ENCODE measurements at places on chromosomes 3 and 15. TPM values are rescaled to one million over a fixed set of nuclear protein-coding genes. Genes with fewer than 3 reads are reported as not detected.
A peak's percentile ranks its signal among the peaks of the same experiment; 100 is the strongest.

Gene GP5
- 0.07 TPM for total RNA-seq

DNA sequence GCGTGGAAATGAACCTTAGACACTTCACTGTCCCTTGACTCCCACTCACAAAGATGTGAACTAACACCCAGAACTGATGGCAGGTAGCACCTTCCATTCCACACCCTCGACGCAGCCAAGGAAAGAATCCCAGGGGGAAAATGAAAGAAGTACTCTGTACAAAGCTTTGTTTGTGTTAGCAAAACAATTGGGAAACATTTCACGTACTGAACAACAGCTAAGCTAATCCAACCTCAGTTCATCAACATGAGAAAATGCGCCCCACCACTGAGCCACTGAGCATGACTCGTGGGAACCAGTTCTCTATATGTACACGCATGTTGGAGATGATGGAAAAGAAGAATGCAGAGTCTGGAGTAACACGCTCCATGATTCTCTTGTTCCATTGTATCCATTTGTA lies 32.0 kb downstream of the CORO2B start:
- H3K4me1 ChIP-seq, result peaks cover 36% of the 10 kb centered on the region
- no peak for DNase-seq
- peaks cover 5% of the 10 kb centered on the region for H3K36me3 ChIP-seq
- H3K4me3 ChIP-seq, result no peak overlapping the region
- no peak overlapping the region for H3K27ac ChIP-seq

Gene TRPM1
- total RNA-seq, result 0.18 TPM

GRCh38 chr3:169865176-169865767 lies 4.5 kb downstream of the LRRC31 start:
- no peak overlapping the region for H3K27ac ChIP-seq
- H3K4me1 ChIP-seq, result peaks cover 6% of the 10 kb centered on the region
- peaks cover 15% of the 10 kb centered on the region for H3K27me3 ChIP-seq
- no peak for DNase-seq
- no peak overlapping the region for H3K4me3 ChIP-seq

Gene SNX33
- total RNA-seq, result 27.7 TPM

GRCh38 chr3:161139686-161140085 lies 34.5 kb upstream of the B3GALNT1 start:
- no peak overlapping the region for H3K27ac ChIP-seq
- no peaks in the 10 kb centered on the region for H3K36me3 ChIP-seq
- H3K4me1 ChIP-seq, result no peaks in the 10 kb centered on the region
- no peak for DNase-seq

DNA sequence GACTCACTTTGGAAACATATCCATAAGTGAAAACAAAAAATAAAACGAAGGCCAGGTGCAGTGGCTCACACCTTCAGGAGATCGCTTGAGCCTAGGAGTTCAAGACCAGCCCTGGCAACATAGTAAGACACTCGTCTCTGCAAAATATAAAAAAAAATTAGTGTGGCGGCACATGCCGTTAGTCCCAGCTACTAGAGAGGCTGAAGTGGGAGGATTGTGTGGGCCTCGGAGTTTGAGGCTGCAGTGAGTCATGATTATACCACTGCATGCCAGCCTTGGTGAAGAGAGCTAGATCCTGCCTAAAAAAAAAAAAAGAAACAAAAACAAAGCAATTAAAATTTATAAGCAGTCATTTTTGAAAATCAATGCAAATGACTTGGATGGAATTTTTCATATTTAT lies 54.7 kb upstream of the NANOGP8 start:
- no peaks in the 10 kb centered on the region for H3K27me3 ChIP-seq
- no peak for DNase-seq
- no peak overlapping the region for H3K4me3 ChIP-seq
- no peak overlapping the region for H3K27ac ChIP-seq

DNA sequence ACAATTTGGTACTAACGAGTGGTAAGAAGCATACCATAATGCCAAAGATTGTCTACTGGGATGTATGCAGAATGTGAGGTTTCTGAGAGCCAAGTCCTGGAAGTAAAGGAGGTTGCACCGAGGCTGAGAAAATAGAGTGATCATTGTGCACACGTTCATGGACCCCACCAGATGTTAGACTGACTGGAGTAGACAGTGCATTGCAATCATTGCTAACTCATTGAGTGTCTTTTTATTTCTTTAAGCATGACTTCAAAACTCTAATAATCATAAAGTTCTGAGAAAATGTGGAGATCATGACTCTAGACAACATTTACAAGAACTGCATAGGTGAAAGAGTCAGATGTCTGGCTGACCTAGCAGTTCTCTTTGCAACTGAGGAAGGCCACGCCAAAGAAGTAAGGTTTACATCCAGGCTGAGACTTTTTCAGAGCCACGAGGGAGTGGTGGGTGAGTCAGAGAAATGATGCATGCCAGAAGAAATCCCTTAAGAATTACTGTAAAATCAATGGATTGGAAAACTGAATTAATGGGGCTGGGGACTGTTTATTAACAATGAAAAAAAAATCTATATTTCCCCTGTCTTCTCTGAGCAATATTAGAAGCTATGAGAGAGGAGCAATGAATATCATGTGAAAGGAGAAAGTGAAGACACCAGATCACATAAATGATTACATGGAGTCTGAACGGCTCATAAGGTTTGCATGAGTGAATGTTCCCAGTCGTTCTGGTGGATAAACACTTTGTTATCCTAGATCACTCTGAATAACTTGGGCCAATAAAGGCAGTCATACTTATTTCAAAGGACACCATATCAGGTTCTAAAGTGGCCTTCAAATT lies 76.0 kb upstream of the SLC25A26 start:
- H3K27ac ChIP-seq, result peak overlapping the region; percentile 11
- no peak overlapping the region for H3K4me3 ChIP-seq
- H3K36me3 ChIP-seq, result no peaks in the 10 kb centered on the region
- DNase-seq, result peak; percentile 15
- H3K27me3 ChIP-seq, result peaks cover 2% of the 10 kb centered on the region
- H3K4me1 ChIP-seq, result peaks cover 37% of the 10 kb centered on the region

GRCh38 chr3:58005669-58006068 lies 2.6 kb upstream of the FLNB start:
- peaks cover 6% of the 10 kb centered on the region for H3K36me3 ChIP-seq
- peaks cover 3% of the 10 kb centered on the region for H3K27me3 ChIP-seq
- peak overlapping the region; percentile 99 for H3K27ac ChIP-seq
- DNase-seq, result peak; percentile 91
- peaks cover 47% of the 10 kb centered on the region for H3K4me1 ChIP-seq
- H3K4me3 ChIP-seq, result peak overlapping the region; percentile 61

Gene NLGN1
- total RNA-seq, result 8.4 TPM

DNA sequence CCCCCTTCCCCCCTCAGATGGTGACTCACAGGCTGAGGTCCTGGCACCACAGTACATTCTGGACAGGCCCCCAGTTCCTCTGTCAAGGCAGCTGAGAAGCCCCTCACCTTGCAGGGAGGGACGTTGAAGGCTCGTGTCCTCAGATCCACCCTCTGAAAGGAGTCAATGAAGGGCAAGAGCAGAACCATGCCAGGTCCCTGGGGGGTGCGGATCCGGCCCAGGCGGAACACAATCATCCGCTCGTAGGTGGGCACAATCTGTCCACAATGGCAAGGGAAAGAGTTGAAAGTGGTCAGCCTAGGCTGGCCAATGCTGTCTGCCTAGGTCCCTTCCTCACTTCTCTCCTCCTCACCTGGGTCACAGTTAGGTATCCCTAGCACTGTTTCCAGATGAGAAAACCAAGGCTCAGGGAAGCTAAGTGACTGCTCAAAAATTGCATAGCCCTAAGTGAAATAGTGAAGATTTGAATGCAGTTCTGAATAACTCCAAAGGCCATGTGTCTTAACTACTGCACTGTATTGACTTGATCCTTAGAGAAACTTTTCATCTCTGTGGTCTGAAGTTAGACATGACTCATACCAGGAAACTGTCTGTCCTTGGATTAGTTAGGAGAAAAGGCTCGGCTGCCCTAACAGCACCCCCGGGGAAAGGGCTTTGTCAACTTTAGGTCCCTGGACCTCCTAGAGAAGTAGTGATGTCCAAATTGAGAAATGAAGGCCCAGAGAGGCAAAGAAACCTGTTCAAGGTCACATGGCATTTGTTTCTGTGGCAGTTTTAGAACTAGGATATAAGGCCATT lies 2.9 kb downstream of the STOML1 start:
- peak; percentile 86 for DNase-seq
- H3K4me1 ChIP-seq, result peaks cover 81% of the 10 kb centered on the region
- H3K27me3 ChIP-seq, result no peaks in the 10 kb centered on the region
- H3K27ac ChIP-seq, result peak overlapping the region; percentile 86

DNA sequence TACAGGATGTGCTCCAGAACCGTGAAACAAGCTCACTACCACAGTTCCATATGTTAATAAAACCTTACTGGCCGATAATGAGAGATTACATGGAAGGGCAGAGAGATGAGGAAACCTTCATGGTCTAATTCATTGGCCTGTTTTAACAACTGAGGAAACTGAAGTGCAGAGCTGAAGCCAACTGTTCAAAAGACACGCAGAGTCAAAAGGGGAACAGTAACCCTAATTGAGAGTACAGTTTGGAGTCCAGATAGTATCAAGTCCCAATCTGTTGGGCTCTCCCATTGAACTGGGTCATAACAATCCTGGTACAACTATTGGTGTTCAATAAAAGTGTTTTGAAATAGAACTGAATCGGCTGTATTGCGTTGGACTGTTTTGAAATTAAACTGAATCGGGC lies 69.6 kb downstream of the SLC12A8 start:
- peaks cover 55% of the 10 kb centered on the region for H3K4me1 ChIP-seq
- no peak for DNase-seq

DNA sequence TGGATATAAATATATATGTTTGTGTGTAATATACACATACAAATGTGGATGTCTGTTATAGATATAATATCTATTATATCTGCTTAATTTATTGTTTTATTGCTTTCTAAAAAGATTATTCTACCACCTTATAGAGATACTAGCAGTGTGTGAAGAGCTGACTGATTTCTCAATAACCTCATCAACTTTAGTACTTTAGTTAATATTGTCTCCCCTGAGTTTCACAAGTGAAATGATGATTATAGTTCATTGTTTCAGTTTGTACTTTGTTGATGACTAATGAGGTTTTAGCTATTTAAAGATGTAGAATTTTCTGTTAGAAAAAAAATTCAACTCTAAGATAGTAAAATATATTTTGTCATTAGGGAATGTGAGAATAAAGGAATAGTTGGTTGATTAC lies 11.4 kb downstream of the RSRC1 start:
- no peak for DNase-seq
- H3K4me3 ChIP-seq, result no peak overlapping the region

Gene VPS33B
- 15.0 TPM for total RNA-seq

DNA sequence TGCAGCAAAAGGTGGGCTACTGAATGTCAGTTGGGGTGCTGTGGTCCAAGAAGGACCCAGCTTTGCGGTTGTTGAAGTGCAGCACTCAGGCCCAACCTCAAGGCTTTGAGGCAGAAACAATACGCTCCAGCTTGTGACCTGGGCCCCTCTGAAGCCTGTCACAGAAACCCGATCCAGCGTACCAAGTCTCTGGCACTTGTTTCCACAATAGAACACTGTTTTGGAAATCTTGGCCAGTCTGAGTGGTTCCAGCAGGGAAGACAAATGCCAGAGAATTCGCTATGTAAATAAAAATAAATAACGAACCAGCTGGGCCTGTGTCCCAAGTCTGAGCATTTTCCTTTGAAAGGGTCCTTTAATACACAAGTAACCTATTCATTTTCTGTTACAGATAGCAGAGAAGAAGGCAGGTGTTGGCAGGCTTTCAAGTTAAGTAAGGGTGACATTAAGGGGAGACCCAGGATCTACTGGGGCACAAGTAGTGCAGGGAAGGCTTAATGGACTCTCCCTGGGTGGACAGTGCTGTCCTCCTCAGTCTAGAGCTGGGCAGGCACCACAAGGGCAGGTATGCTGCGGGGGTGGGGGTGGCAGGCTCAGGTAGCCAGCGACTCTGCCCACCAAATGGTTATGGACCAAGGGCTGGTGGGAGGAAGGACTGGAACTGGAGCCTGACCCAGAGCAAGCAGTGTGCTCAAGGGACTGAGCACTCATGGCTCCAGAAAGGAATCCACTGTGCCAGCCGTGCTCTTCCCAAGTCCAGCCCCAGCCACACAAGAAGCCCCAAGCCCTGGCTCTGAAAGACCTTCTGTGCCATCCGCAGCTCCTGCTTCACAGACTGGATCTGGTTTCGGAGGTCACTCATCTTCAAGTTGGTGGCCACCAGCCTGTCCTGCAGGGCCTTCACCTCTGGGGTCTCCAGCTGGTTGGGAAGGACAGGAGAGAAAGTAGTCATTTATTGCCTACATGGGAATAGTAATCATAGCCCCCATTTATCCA lies 26.3 kb downstream of the CCDC13 start:
- no peak overlapping the region for H3K4me3 ChIP-seq
- H3K27me3 ChIP-seq, result peaks cover 8% of the 10 kb centered on the region
- no peak overlapping the region for H3K27ac ChIP-seq
- H3K4me1 ChIP-seq, result peaks cover 7% of the 10 kb centered on the region

GRCh38 chr15:68572921-68573320 lies 5.9 kb upstream of the CORO2B start:
- no peak for DNase-seq
- peaks cover 17% of the 10 kb centered on the region for H3K27me3 ChIP-seq
- H3K4me3 ChIP-seq, result no peak overlapping the region
- H3K4me1 ChIP-seq, result peaks cover 5% of the 10 kb centered on the region

Gene SERPINI2
- total RNA-seq, result not detected

- peaks cover 14% of the 10 kb centered on the region for H3K27me3 ChIP-seq
- no peaks in the 10 kb centered on the region for H3K4me1 ChIP-seq
- no peak overlapping the region for H3K27ac ChIP-seq
- no peak overlapping the region for H3K4me3 ChIP-seq
- DNase-seq, result no peak
- H3K36me3 ChIP-seq, result no peaks in the 10 kb centered on the region
Observed at GRCh38 chr15:48031466-48031865, 89.3 kb upstream of the SLC24A5 start.

DNA sequence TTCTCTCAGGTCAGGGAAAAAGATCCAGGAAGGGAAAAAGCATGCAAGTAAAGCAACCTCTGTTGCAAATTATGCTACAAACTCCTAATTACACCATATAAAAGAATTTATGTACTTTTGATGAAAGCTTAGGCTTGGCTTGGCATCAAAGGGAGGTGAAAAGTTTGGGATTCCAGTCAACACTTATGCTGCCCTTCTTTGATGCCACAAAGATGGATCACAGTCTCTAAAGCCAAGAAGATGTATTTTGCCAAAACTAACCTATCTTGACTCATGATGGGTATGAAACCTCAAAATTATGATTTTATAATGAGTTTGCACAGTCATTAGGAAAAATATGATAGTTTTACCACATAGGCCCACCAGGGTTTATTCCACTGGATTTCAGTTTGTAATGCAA lies 101.0 kb upstream of the CCDC80 start:
- H3K36me3 ChIP-seq, result no peaks in the 10 kb centered on the region
- no peak overlapping the region for H3K27ac ChIP-seq
- no peak overlapping the region for H3K4me3 ChIP-seq
- peaks cover 36% of the 10 kb centered on the region for H3K4me1 ChIP-seq
- no peak for DNase-seq

Gene SCAMP5
- 6.7 TPM for total RNA-seq

GRCh38 chr15:35958975-35959374 lies 413.0 kb upstream of the DPH6 start:
- H3K27ac ChIP-seq, result no peak overlapping the region
- no peaks in the 10 kb centered on the region for H3K36me3 ChIP-seq
- H3K4me1 ChIP-seq, result no peaks in the 10 kb centered on the region
- no peak for DNase-seq

Measured in HFFc6 (cell line).